ENCODE measurements at places on chromosomes 16 and 17. TPM values are rescaled to one million over a fixed set of nuclear protein-coding genes. Genes with fewer than 3 reads are reported as not detected.

GRCh38 chr17:35222452-35222851 is 20.4 kb upstream of the SLFN5 start:
- no peak for DNase-seq

- DNase-seq: no peak
Measured at GRCh38 chr17:67606896-67607604, 110.7 kb upstream of the NOL11 start.

EVI2A gene
- total RNA-seq: 1.6 TPM

MMP25 gene
- total RNA-seq: 2.3 TPM

GRCh38 chr17:41505809-41506767 is 676 bp upstream of the KRT13 start:
- no peak for DNase-seq

DNA sequence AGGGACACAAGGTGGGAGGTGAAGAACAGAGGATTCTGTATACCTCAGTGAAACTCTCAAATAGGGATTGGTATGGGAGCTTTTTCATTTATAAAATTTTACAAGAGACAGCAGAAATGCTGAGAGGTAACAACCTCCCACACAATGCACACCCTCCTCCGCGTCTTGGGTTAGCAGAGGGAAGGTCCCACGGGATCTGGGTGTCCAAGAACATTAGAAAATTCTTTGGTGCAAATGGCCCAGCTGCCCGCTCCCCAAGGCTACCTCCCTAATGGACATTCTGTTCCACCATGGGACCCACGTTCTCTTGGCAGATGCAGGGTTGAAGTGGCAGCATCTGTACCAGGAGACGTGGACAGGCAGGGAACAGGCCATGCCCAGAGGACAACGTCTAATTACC is 22.5 kb downstream of the GPR139 start:
- DNase-seq: no peak

- no peak for DNase-seq
Measured at GRCh38 chr16:1707193-1707790, 1.3 kb downstream of the MAPK8IP3 start.

DNA sequence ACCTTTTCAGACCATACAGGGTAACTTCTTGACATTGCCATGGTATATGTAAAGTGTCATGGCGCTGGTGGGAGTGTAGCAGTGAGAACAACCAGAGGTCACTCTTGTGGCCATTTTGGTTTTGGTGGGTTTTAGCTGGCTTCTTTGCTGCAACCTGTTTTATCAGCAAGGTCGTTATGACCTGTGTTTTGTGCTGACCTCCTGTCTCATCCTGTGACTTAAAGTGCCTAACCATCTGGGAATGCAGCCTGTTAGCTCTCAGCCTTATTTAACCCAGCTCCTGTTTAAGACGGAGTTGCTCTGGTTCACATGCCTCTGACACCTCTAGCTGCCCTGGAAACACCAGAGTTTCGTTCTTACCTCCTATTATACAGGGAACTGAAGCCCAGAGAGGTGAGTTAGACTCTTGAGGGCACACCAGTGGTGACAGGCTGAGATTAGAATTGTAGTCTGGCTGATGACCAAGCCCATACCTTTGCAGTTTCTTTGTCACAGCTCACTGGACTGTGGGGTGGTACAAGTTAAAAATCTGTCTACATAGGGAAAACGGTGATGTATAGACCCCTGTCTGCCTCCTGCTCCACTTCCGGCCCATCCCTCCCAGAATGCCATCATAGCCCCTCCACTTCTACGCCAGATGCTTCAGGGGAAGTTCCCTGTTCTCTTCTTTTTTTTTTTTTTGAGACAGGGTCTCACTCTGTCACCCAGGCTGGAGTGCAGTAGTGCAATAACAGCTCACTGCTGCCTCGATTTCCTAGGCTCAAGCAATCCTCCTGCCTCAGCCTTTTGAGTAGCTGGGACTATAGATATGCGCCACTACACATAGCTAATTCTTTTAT is 21.0 kb downstream of the KSR1 start:
- no peak for DNase-seq

GRCh38 chr16:48350736-48351135 is 34.5 kb downstream of the SIAH1 start:
- DNase-seq: no peak

- no peak for DNase-seq
Measured at GRCh38 chr16:81448154-81449131, 3.8 kb downstream of the CMIP start.

GRIN2C gene
- 0.20 TPM for total RNA-seq

- no peak for DNase-seq
Measured at GRCh38 chr16:71673582-71673973, 47.6 kb downstream of the MARVELD3 start.

CYB5D1 gene
- total RNA-seq: 9.9 TPM

TBC1D3C gene
- not detected for total RNA-seq

Data from psoas muscle (tissue), 8 donors.